Ureter (tissue), 1 donor: ENCODE measurements at places on chromosomes 3 and 15. TPM values are rescaled to one million over a fixed set of nuclear protein-coding genes. Genes with fewer than 3 reads are reported as not detected.

Gene CHST13
- not detected for total RNA-seq

- DNase-seq: no peak
Measured at GRCh38 chr15:31344823-31345605, 18.4 kb downstream of the KLF13 start.

DNA sequence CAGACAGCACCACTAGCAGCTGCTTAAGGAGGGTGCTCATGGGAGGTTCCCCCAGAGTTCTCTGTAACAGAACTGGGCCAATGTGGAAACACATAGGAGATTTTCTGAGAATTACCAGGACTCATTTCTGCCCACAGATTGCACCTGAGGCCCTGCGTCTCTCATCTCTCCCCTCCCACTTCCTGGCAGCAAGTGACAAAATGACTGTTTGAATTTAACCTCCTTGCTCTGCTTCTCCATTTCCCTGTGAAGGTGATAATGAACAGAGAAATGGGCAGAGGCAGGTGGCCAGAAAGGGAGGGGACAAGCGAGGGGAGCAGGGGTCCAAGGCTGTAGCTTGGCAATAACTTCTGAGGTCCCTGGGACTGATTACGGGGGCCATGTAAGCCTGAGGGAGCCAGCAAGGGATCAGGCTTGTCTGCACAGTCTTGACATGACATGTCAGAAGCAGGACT is 8.0 kb downstream of the EPHB1 start:
- no peak for DNase-seq

DNA sequence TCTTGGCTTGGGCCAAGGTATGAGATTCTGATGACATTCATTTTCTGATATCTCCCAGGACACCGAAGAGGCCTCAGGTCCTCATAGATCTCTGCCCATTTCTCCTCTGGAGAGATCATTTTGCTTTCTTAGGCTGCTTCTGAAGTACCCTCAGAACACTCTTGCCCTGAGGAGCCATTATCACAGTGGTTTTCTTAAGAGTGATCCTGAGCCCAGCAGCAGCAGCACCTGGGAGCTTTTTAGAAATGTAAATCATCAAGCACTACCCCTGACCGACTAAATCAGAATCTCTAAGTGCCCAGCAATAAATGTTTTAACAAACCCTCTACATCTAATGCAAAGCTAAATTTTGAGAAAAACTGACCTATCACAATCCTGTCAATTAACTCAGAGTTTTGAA is 40.6 kb upstream of the SLC9A9 start:
- no peak for DNase-seq
